Fibroblast of skin of abdomen (primary cell): ENCODE measurements at places on chromosomes 7 and 10.
A peak's percentile ranks its signal among the peaks of the same experiment; 100 is the strongest.

DNA sequence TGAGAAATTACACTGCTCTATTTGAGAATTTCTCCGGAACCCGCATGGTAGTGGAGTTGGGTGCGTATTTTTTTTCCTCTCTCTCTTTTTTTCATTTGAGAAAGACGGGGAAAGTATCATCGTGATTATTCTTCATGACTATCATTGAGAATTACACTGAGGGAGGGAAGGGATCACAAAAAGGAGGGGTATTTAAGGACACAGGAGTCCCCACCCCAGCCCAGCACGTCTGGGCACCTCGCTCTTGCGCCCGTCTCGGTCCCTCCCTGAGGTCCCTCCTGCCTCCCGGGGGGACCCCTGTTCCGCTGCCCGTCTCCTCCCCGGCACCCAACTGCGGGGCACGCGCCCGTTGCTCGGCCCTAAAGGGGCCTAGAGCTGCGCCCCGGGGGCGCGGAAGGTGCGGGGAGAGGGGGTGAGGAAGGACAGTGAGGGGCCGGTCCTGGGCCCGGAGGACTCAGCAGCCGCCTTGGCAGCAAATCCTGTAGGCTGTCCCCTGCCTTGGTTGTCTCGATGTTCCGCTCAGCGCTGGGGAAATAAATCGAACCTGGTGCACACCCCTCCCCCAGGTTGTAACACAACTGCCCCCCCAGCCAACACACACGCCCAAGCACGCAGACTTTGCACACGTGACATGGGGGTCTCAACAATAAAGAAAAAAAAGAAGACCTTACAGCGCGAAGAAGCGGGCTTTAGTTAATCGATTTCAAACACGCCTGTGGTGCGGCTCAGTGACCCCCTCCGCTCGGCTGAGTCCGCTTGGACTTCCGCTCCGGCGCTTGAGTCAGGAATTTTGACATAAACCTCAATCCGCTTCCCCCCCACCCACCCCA is 18.6 kb upstream of the GATA3 start:
- DNase-seq = no peak

GRCh38 chr10:29949411-29950011 is 109.9 kb downstream of the JCAD start:
- peak; percentile 99 for DNase-seq

GRCh38 chr10:43323245-43323644 is 48.2 kb upstream of the FXYD4 start:
- DNase-seq = no peak

- DNase-seq = no peak
These were observed at the start of gene OR2A14 for GRCh38 chr7:144122876-144123275. TSS of gene OR2A14 (plus strand) at chr7:144123176. CDS start at chr7:144129113, 5,937 bp downstream.

DNA sequence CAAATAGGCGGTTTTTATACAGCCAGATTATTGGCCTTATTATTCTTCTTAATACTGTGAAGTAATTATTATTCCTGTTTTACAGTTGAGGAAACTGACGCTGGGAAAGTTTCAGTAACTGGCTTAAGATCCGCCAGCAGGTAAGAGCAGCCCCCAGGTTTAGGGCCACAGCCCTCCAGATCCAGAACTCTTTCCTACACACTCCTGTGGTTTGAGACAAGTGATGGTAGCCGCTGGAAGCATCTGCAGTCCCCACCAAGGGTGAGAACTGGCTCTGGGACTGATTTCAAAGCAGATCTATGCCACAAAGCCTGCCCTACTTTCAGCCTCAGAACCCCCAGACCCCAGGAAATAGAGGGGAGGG is 3.0 kb upstream of the UNC5B start:
- DNase-seq = no peak

DNA sequence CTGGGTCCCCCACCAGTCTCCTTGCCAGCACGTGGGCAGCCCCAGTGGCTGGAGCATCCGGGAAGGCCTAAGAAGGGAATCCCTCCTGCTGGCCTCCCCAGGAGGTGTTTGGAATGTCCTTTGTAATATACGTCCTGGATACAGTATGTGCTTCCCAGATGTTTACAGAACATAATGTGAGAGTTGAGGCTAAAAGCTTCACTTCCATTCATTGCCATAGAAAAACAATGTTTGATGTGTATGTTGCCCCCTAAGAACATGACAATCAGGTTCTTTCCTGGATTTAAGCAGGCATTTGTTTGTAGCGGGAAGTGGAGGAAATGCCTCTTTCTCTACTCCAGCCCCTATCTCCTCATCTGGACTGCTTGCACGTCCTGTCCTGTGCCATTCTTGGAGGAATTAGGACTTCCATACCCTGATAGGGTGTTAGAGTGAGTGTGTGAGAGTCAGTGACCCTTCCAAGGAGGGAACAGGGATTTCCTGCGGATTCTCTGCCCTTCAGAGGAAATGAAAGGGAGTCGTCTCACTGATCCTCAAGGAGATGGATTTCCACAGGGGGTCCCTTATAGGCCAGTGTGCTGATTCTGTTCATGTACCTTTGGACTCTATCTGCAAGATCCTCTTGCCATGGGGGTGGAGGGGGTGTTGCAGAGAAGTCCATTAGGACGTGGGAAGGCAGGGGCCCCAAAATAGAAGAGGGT is 1.2 kb downstream of the IGFBP1 start:
- no peak for DNase-seq

DNA sequence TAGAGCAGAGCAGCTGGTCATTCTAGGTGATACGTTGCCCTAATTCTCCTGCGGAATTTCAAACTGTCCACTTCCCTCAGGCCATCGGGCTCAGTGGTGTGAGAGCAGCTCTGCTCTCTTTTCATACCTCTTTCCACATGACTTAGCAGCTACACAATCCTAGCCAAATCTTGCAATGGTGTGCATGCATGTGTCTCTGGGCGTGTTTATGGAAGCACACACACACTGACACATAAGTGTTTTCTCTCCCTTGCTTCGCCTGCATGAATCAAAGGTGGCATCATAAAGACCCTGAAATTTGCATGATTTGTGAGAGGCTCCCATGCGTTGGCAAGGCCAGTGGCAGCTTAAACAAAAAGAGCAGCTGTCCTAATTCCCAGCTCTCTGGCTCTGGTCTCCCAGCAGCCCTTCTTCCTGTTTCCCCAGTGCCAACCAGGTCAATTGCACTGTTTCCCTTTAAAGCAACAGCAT is 1189.5 kb downstream of the GATA3 start:
- DNase-seq = no peak

DNA sequence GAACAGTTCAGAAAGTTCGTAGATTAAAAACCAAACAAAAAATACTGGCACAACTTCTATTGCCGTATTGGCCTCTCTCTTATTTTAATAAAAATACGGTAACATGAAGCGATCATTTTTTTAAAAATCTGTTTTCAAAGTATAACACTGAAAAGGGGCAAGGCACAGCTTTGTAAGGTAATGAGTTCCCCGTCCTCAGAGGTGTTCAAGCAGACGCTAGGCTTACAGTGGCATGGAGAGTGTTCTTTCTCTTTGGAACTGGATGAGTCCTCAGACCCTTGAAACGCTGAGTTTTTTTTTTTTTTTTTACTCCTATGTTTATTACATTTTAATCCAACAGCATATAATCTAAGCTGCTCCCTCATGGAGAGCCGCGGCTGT is 7.8 kb downstream of the EN2 start:
- no peak for DNase-seq

- DNase-seq = peak; percentile 35
These were observed 34.4 kb upstream of the SLC29A4 start for GRCh38 chr7:5248201-5248885.

DNA sequence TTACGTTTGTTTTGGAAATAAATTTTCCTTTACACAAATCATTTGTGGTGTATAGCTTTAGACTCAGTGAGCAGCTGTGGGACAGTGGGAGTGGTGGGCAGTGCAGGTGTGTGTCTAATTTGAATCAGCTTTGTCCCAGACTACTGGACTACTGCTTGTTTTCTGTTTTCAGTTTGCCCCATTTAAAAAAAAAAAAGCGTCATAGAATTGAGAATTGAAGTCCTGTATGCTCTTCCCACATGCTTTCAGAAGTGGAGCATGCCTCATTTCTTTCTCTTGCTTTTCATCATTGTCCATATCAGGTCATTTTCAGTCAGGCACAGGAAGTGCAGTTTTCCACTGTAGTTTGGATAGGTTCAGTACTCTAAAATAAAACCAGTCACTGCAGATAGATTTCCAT is 66.1 kb downstream of the SHH start:
- no peak for DNase-seq

- DNase-seq = peak; percentile 66
These were observed 52.6 kb upstream of the FAM180A start for GRCh38 chr7:135801045-135801693.

- no peak for DNase-seq
These were observed 157.5 kb upstream of the PHYHIPL start for GRCh38 chr10:59018977-59019376.

- DNase-seq = peak; percentile 38
These were observed 32.0 kb downstream of the SND1 start for GRCh38 chr7:127683776-127684681.

GRCh38 chr10:69374242-69374641 is 42.5 kb downstream of the TACR2 start:
- no peak for DNase-seq

DNA sequence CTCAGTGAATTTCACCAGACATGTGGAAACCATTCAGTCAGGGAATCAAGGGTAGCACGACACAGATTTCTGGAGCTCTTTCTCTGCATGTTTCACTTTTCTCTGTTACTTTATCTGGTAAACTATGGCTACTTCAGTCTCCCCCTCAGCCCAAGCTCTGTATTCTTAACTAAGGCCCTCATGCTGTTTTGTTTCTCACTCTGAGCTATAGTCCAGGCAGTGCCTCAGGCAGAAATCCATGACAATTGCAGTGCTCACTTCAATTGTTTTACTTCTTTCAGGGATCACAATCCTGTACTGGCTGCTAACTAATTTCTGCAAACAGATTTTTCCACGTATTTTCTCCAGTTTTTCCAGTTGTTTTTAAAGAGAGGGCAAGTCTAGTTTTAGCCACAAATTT is 1599.9 kb upstream of the LRRTM3 start:
- no peak for DNase-seq

GRCh38 chr7:91880016-91880412 is 488 bp downstream of the MTERF1 start:
- no peak for DNase-seq

DNA sequence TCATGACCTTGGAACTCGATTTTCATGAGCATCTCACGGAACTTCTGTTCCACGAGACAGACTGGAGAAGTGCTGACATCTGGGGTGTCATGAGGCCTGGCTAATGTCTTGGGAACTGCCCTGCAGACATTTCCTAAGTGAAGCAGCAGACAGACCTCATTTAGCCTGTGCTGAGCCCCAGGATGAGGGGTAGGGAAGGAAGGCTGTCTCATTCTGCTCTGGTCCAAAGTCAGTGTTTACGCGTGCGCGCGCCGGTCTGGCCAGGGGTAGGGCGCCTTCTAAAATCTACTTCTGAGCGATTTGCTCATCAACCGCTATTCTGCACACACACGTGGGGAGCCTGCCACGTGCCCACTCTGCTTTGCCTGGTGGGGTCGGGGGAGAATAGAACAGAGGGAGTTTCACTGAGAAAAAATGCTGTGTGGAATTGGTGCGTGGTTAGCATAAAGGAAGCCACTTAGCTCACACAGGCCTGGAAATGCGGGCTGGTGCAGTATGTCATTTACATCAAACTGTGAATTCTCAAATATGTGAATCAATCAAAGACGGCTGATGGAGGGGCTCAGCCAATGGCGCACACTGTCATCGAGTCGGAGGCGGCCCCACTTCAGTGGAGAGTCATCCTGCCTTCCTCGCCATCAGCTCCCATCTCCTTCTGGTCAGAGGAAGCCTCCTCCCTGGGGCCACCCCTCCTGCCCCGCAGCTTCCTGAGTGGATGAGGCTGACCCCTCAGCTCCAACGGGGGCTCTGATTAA is 335.1 kb downstream of the ADARB2 start:
- DNase-seq = no peak

DNA sequence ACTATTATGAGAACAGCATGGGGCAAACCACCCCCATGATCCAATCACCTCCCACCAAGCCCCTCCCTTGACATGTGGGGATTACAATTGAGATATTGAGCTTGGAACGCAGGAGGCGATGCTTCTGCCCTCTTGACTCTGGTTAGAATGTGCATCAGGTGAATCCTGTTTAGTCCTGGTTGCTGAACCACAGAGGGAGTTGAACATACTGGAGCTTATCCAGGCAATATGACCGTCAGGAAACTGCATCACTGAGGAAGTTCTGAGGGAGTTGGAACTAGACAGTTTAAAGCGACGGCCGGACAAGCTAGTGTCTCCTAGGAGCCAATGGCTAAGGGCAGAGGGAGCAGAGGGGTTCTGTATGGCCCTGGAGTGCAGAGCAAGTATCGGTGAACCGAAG is 31.8 kb upstream of the GARS1 start:
- DNase-seq = no peak

GRCh38 chr7:116771640-116772039 is 90.7 kb upstream of the CAPZA2 start:
- no peak for DNase-seq

GRCh38 chr10:132036887-132037675 is 28.7 kb upstream of the JAKMIP3 start:
- no peak for DNase-seq

- DNase-seq = peak; percentile 88
These were observed 673.1 kb downstream of the TNS3 start for GRCh38 chr7:46908770-46909169.

- DNase-seq = peak; percentile 3
These were observed 992.7 kb upstream of the MBL2 start for GRCh38 chr10:53765311-53765710.

DNA sequence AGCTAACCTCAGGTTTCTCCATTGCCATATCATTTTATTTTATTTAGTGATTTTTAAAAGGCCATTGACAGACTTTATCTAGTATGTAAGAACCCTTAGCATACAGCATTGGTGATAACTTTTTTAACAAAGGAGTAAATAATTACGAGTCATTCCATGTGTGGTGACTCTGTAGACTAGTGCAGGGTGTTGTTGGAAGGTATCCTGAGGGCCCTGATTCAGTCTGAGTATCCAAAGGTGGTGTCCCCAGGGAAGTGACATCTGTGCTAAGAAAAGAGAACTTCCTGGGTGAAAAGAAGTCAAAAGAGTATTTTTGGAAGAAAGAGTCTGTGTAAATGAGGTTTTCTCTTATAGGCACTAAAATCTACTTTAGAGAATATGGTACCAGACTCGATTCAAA is 308.4 kb downstream of the C7orf25 start:
- no peak for DNase-seq

DNA sequence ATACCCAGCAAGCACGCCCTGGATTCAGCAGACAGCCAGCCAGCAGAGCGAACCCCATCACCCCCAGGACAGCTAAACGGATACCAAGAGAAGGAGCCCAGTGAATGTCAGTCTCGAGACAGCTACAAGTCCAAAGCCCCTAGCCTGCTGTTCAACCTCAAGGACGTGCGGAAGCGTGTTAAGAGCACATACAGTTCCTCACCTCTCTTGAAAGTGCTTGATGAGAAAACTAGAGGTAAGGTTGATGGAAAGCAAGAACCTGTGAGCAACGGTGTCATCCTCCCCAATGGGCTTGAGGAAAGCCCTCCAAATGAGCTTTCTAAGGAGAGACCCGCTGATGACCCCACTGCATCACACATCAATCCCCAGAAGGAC is 24.9 kb downstream of the C10orf71 start:
- no peak for DNase-seq

GRCh38 chr7:105712877-105713276 is 131.6 kb upstream of the EFCAB10 start:
- DNase-seq = no peak

GRCh38 chr10:2938869-2939268 is 128.5 kb upstream of the PFKP start:
- DNase-seq = peak; percentile 13
